NCI-H69 (cell line): ENCODE measurements at places on chromosomes 13 and 19.

- DNase-seq: no peak
Measured at GRCh38 chr13:97386801-97387484, 47.0 kb upstream of the RAP2A start.

DNA sequence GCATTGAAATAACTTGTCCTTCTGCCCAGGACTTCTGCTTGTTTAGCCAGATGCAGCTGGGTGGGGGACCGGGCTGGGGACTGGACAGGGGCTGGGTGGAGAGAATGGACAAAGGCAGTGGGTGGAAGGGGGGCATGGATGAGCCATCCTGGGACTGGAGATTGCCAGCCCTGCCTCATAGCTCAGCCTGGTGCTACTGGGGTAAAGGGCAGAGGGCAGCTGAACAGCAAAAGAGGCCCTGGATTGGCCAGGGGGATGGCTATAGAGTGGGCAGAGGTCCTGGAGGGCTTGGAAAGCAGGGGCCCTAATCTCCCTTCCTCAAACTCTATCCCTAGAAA, 17.7 kb upstream of the PLAUR start:
- no peak for DNase-seq

GRCh38 chr13:39144941-39145533, 106.8 kb downstream of the NHLRC3 start:
- DNase-seq: peak; percentile 50

GRCh38 chr19:55809381-55810058, 22.3 kb downstream of the NLRP11 start:
- DNase-seq: peak; percentile 84

DNA sequence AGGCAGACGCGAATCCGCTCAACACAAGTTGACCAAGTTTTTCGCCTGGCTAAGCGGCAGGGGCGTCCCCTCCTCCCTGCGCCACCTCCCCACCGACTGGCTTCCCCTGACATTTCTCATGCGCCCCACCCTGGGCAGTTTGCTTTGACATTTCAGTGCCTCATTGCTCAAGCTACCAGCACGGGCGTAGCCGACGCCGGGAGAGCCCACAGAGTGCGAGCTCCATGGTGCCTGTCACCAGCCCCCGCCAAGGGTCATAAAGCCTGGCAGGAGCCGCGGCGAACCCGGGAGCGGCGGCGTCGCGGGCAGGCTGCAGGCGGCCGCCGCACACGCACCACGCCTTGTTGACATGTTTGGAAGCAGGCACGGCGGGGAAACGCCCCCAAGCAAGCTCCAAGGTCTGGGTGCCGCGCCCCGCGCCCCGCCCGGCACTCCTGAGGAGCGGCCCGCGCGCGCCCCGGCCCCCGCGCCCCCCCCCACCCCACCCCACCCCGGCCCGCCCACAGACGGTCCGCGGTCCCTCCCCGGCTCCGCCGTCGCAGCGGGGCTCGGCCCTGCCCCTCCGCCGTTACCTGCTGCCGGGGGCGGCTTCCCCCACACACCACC, 601 bp downstream of the FBXL3 start:
- peak; percentile 87 for DNase-seq

- DNase-seq: peak; percentile 83
Measured at GRCh38 chr13:39451860-39452301, 151.1 kb downstream of the LHFPL6 start.

GRCh38 chr13:45519493-45519892, 54.8 kb downstream of the COG3 start:
- no peak for DNase-seq

DNA sequence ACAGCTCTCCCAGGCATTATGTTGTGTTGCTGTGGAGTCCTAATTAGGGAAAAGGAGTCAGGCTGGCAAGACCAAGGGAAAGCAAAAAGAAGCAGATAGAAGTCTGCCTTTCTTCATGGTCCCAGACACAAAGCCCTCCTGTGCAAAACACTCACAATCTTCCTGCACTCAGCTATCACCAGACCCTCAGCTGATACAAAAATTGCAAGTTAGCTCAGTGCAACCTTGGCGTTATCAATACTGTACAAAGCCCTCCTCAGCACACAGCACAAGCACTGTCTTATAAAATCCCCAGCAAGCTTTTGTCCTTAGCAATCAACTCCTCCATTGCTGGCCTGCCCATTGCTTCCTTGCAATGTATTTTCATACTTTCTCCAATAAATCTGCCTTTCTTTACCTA, 3.2 kb downstream of the OR7C2 start:
- no peak for DNase-seq

DNA sequence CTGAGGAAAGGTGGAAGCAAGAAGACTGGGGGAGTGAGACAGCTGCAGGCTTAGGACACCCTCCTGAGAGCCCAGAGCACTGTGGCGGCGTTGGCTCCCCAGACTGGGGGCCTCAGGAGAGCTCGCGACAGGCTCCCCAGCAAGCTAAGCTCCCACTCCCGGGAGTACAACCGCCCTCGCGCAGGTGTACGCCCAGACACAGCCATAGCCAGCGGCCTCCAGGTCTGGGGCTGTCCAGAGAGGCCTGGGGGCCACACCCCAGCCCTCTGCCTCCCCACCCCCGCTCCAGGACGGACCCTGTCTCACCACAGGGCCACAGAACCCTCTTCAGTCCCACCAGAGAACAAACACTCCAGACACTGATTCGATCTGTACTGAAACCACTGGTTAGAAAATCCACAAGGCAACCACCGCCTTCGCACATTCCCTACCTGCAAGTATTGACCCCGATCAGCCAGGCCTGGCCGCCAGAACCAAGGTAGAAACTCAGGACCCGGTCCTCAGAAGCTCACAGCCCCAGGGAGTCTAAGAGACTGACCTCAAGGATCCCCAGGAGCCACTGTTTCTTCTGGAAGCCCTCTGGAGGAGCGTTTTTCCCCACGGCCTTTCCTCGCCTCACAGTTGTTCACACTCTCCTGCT, 16.3 kb downstream of the ZIC5 start:
- peak; percentile 85 for DNase-seq

GRCh38 chr13:23750383-23751121, 138.6 kb downstream of the MIPEP start:
- DNase-seq: no peak

DNA sequence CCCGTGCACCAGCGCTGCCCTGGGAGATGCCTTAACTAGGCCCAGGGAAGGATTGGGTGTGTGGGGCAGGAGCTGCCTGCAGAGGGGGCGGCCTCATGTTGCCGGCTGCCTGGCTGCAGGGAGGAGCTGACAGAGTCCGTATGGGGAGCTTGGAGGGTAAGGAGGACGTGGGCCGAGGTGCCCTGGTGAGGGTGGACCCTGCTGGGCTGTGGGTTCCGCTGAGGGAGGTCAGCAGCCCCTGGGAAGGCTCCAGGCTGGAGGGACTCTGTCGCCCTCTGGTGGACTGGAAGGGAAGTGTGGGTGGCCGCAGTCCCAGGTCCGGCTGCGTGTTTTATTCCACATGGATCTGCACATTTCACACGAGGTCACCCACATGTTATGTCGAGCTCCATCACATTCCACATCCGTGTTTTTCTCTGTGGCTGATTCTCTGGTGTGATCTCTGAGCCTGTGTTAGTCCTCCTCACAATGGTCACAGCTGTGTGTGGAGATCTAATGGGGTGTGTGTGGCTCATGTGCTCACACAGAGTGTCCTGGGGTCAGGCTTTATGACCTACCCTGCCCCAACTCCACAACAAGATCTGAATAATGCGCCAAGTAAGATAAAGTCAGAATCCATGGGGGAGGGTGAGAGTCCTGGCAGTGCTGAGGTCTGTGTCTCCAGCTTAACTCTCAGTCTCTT, 1.8 kb upstream of the CEACAM8 start:
- DNase-seq: peak; percentile 20

GRCh38 chr13:113744197-113745000, 14.6 kb upstream of the TMEM255B start:
- peak; percentile 64 for DNase-seq

- peak; percentile 25 for DNase-seq
Measured at GRCh38 chr19:41575998-41576397, at the start of gene CEACAM21. Gene CEACAM21, plus strand, starts transcription at chr19:41576166. Its CDS starts 109 bp downstream, at chr19:41576275.

GRCh38 chr13:105147461-105147860, 1388.0 kb downstream of the EFNB2 start:
- DNase-seq: no peak

GRCh38 chr13:34214686-34215085, 396.7 kb downstream of the RFC3 start:
- DNase-seq: no peak

- DNase-seq: peak; percentile 81
Measured at GRCh38 chr19:3821857-3822364, 35.7 kb upstream of the MATK start.

DNA sequence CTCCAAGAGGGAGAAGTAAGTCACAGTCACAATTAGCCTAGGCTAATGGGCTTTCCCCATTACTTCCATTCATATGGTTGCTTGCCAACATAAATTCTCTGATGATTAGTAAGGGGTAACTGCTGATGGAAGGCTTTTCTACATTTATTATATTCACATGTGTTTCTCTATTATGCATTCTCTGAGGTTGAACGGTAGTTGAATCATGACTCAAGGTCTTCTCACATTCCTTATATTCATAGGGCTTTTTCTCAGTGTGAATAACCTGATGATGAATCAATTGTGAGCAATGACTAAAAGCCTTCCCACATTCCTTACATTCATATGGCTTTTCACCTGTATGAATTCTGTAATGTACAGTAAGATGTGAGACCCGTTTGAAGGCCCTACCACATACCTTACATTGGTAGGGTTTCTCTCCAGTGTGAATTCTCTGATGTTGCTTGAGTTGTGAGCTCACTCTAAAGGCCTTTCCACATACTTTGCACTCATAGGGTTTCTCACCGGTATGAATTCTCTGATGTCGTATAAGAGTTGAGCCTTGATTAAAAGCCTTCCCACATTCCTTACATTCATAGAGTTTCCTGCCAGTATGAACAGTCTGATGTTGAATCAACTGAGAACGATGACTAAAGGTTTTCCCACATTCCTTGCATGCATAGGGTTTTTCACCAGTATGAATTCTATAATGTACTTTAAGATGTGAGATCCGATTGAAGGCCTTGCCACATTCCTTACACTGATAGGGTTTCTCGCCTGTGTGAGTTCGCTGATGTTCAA, 9.3 kb downstream of the ZNF582 start:
- no peak for DNase-seq

- DNase-seq: no peak
Measured at GRCh38 chr19:35066121-35066520, 24.6 kb downstream of the HPN start.

- DNase-seq: no peak
Measured at GRCh38 chr13:98320561-98321105, 143.6 kb upstream of the RNF113B start.
